Ureter (tissue), 1 donor: ENCODE measurements at places on chromosomes 2 and 18. TPM values are rescaled to one million over a fixed set of nuclear protein-coding genes. Genes with fewer than 3 reads are reported as not detected.

- no peak for DNase-seq
Measured at GRCh38 chr2:49288113-49288705, 133.9 kb upstream of the FSHR start.

DNA sequence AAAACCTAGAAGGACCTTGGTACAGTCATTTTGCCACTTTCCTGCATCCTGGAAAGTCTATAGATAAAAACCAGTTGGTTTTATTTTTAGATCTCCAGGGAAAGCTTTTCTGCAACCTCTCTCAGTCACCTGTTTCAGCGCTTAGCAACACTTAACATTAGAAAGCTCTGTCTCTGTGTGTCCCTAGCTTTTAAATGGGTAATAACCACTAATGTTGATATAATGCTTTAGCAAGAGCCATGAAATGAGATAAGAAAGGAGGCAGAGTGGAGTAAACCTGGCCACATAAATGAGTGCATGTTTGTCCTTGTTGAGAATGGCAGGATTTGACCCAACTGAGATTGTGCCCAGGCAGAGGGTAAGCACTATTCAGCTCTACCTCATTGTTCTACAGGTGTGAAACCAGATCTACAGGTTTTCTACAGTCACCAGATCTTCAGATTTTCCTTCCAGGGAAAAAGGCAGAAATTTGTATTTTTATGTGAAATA lies 44.8 kb downstream of the MARCHF4 start:
- DNase-seq: no peak

DNA sequence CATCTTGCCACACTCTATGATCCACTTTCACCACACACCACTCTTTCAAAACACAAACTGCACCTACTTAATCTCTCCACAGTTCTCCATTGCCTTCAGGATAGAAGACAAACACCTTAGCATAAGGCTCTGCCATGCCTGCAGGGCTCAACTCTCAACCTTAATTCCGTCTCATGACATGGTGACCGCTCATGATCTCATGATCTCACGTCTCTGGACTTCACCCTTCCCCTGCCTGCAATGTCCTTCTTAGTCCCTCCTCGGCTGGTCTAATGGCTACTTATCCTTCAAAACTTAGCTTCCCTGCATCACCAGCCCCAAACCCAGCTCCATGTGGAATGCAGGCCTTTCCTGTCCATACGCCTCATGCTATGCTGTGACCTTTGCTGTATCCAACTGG lies 85.3 kb downstream of the ACVR1 start:
- no peak for DNase-seq

GRCh38 chr2:2036686-2037085 lies 292.4 kb upstream of the PXDN start:
- no peak for DNase-seq

DNA sequence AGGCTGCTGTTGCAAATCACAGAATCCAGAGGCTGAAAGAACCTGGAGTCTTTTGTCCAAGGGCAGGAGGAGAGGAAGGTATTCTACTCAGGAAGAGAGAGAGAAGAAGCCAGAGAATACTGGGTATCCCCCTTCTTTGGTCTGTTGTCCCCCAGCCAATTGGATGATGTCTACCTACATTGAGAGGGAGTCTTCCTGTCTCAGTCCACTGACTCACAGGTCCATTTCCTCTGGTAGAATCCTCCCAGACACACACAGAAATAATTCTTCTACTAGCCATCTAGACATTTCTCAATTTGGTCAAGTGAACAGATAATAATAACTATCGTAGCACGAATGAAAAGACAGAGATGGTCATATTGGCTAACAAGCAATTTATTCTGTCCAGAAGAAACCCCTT lies 416.4 kb upstream of the UBE2E3 start:
- no peak for DNase-seq

GRCh38 chr2:200348897-200349563 lies 42.5 kb downstream of the SPATS2L start:
- DNase-seq: no peak

COL4A4 gene
- 12.1 TPM for total RNA-seq

DNA sequence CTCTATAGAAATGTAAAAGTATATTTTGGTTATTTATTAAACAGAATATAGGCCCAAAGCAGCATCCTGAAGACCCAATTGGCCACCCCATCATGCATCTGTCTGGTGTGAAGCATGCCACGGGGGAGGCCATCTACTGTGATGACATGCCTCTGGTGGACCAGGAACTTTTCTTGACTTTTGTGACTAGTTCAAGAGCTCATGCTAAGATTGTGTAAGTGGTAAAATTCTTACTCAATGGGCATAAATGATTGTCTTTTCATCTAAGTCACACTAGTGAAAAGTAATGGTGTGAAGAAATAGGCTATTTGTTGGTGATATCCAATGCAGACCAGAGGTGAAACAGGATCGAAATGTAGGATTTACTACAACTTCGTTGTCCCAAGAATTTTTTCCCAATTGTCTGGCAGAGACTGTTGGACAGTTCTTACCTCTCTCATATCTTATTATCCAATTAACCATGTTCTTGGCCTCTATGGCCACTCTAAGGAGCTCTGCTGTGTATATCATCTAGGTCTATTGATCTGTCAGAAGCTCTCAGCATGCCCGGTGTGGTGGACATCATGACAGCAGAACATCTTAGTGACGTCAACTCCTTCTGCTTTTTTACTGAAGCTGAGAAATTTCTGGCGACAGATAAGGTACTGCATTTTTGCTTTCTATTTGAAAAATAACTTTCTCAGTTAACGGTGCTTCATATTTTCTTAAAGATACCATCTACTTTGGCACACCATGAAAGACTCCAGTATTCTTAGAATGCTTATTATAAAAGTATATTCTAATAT lies 35.0 kb downstream of the AOX1 start:
- no peak for DNase-seq

DNA sequence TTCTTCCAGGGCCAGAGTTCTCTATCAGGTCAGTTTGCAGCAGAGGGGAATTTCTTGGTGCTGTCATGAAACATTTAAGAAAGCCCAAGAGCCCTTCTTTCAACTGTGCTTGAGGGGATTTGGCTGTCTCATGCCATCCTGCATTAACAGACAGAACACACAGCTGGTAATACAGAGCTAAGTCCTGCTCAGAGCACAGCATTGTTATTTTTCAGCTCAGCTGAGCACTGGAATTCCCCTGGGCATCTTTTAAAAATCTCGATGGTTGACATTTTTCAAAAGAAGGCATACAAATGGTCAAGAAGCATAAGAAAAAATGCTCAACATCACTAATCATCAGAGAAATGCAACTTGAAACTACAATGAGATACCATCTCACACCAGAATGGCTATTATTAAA lies 14.9 kb upstream of the IL1R2 start:
- no peak for DNase-seq

RIT2 gene
- total RNA-seq: not detected

SNORC gene
- total RNA-seq: 7.3 TPM

DNA sequence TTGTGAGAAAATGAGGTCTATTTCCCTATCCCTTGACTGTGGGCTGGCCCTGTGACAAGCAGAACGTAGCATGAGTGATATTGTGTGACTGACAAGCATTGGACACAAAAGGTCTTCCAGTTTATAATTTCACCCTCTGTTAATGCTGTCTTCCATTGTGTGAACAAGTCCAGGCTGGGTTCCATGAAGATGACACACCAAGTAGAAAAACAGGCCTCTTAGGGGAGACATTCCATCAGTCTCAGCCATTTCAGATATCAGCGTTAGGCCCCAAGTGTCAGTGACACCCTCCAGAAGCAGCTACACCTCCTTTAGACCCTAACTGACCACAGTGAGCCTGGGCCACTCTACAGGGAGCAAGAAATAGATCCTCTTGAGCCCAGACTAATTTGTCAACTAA lies 511.3 kb downstream of the FBXO15 start:
- no peak for DNase-seq

- no peak for DNase-seq
Measured at GRCh38 chr2:10883066-10883465, 28.7 kb upstream of the KCNF1 start.

DNA sequence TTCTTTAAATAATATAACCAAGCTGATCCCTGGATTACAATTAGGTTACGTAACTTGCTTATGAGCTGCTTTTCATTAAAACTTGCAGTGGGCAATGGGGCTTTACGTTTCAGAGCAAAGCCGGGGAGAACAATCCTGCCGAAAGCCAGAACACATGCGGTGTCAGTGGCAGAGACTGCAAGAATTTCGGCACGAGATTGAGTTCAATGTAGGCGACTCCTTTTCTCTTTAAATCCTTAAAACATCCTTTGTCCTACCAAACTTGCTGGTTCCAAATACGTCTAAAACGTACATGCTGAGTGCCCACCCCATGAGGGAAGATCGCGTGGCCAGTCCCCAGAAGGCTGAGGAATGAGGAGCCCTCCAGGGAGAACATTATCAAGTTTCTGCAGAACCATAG lies 36.8 kb upstream of the NCOA1 start:
- no peak for DNase-seq

- no peak for DNase-seq
Measured at GRCh38 chr18:57655740-57656139, 34.1 kb upstream of the NARS1 start.

DNA sequence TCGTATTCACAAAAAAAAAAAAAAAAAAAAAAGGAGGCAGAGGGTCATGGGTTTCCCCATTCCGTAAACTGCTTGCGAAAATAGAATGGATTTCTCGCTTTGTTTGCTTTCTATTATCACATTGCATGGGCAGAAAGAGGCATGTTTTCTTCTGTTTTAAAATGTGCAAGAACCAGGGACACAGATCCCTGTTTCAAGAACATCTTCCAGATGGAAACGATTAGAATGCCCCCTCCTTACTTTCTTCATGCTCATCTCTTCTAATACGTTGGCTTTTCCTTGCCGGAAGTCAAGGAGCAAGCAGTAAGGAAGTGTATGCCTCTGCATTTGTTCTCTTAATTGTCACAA lies 51.0 kb upstream of the ZNF516 start:
- DNase-seq: peak; percentile 13

TGFA gene
- total RNA-seq: 17.8 TPM

- no peak for DNase-seq
Measured at GRCh38 chr18:69674966-69675365, 272.7 kb downstream of the CD226 start.

TNFAIP6 gene
- total RNA-seq: 1.9 TPM

DNA sequence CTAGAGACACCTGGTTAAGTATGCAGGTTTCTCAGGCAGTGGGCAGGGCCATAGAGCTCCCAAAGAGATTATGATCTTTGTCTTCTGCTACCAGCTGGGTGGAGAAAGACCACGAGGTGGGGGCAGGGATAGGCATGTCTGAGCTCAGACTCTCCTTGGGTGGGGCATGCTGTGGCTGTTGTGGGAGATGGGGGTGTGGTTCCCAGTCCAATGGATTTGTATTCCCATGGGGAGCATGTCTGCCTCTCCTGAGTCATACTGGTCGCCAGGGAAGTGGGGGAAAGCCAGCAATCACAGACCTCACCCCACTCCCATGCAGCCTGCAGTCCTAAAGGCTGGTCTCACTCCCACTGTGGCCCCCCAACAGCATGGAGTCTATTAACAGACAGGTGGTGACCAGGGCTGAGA lies 31.4 kb upstream of the RHOB start:
- peak; percentile 42 for DNase-seq

DNA sequence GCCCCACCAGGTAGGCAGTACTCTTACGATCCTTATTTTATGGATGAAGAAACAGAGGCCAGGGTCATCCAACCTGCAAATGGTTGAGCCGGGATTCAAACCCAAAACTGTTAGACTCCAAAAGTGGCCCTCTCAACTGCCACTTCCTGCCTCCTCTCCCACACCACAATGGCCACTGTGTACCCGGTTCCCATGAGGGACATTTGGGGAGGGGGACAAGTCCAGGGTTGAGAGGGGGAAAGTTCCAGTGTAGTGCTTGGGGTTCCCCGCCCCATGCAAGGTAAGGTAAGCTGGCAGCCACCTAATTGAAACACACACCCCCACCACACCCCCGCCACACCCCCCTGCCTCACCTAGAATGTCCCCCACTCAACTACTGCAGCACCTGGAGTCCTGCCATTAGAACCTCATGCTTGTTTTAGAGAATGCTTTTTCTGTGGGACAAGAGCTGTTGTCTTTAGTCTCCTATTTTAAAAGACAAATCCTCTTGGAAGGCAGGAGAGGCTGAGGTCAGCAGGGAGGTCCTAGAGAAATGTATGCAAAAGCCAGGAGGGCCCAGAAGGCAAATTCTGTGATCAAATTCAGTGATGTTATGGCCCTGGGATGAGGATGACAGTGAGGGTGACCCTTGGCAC lies 145.2 kb downstream of the ZFP36L2 start:
- no peak for DNase-seq

TXNDC2 gene
- 0.21 TPM for total RNA-seq

- peak; percentile 25 for DNase-seq
Measured at GRCh38 chr2:236867441-236868260, 218.0 kb upstream of the COPS8 start.

MROH2A gene
- 9.3 TPM for total RNA-seq

ERFE gene
- total RNA-seq: 1.8 TPM

ATP6V1C2 gene
- total RNA-seq: 0.23 TPM

ESPNL gene
- total RNA-seq: 2.4 TPM

GRCh38 chr2:212994976-212995375 lies 156.4 kb downstream of the IKZF2 start:
- no peak for DNase-seq

BCL2 gene
- 13.3 TPM for total RNA-seq

- DNase-seq: peak; percentile 55
Measured at GRCh38 chr2:64943387-64944150, 45.6 kb upstream of the SLC1A4 start.

SKA1 gene
- total RNA-seq: 0.39 TPM

GRCh38 chr2:12008425-12009061 lies 262.1 kb downstream of the LPIN1 start:
- DNase-seq: no peak

- DNase-seq: no peak
Measured at GRCh38 chr2:127324635-127325034, 30.7 kb upstream of the ERCC3 start.

- no peak for DNase-seq
Measured at GRCh38 chr18:54690198-54690597, 99.2 kb downstream of the DYNAP start.

DNA sequence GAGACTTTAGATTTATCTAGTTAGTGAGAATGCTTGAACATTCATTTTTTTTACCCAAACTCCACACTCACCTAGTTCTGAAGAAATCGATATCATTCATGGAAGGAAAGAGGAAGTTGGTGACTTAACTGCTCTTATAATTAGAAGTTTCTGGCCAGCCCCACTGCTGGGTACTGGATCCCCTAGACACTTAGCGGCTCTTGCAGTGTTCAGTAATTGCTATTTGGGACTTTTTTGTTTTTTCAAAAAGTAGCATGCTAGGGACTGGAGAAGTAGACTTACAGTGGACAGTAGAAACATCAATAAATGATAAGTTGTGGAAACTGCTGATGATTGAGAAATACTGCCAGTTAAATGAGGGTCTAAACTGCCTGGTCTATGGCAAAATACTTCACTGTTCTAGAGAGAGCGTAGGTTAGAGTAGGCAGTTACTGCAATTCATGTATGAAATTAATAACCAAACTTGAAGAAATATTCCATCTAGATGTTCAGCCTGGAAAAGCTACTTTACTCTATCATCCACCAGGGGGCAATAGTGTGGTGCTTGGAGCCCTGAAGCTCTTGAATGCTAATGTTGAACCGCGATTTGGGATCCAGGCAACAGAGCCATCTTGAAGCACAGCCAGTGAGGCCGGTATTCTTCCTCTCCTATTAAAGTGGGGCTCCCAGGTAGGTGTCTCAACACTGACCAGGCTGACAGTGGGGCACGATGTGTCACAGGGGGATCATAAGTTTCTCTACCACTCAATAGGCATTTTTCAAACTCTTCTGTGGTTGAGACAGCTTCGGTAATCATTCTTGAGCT lies 146.1 kb upstream of the SESTD1 start:
- DNase-seq: no peak

MEP1B gene
- not detected for total RNA-seq
